Aortic smooth muscle cell (primary cell): ENCODE measurements at places on chromosomes 2 and 18. TPM values are rescaled to one million over a fixed set of nuclear protein-coding genes. Genes with fewer than 3 reads are reported as not detected.

The GKN1 gene
- not detected in 2 replicates for total RNA-seq

The SULT1C2 gene
- not detected in 2 replicates for total RNA-seq

The CIB4 gene
- not detected in 2 replicates for total RNA-seq

The UGT1A1 gene
- not detected in 2 replicates for total RNA-seq

The MEIS1 gene
- total RNA-seq: 76.1 and 78.5 TPM in 2 replicates

The SLC4A5 gene
- total RNA-seq: under 0.01 and 0.31 TPM in 2 replicates
